ENCODE measurements at places on chromosomes 4 and X.

GRCh38 chr4:185774131-185774653, 37.8 kb downstream of the SORBS2 start:
- no peak for DNase-seq

DNA sequence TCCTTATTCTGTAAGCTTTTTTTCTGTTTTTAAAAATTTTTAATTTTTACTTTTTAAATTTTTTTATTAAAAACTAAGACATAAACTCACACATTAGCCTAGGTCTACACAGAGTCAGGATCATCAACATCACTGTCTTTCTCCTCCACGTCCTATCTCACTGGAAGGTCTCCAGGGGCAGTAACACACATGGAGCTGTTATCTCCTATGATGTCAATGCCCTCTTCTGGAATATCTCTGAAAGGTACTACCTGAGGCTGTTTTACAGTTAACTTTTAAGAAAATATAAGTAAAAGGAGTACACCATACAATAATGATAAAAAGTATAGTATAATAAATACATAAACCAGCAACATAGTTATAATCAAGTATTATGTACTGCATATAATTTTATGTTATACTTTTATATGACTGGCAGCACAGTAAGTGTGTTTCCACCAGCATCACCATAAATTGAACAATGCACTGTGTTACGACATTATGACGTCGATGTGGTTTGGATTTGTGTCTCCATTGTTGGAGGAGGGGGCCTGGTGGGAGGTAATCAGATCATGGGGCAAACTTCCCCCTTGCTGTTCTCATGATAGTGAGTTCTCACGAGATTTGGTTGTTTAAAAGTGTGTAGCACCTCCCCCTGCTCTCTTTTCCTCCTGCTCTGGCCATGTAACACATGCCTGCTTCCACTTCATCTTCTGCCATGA, 21.3 kb downstream of the IL15 start:
- DNase-seq, result no peak

DNA sequence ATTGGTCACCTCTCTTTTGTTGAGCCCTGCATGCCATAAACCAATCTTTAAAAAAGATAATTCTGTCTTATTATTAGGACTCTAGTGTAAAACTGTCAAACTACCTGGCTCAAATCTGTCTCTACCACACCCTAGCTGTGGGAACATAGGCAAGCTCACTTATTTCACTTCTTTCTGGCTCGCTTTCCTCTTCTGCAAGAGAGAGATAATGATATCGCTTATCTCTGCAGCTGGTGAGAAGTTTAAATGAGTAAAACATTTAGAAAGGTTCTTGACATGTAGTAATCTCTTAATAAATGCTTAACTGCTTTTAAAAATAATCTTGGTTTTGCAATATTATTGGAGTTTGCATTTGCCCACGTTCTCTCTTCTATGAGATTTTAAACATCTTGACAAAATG, 1109.2 kb downstream of the RAPGEF2 start:
- no peak for DNase-seq

DNA sequence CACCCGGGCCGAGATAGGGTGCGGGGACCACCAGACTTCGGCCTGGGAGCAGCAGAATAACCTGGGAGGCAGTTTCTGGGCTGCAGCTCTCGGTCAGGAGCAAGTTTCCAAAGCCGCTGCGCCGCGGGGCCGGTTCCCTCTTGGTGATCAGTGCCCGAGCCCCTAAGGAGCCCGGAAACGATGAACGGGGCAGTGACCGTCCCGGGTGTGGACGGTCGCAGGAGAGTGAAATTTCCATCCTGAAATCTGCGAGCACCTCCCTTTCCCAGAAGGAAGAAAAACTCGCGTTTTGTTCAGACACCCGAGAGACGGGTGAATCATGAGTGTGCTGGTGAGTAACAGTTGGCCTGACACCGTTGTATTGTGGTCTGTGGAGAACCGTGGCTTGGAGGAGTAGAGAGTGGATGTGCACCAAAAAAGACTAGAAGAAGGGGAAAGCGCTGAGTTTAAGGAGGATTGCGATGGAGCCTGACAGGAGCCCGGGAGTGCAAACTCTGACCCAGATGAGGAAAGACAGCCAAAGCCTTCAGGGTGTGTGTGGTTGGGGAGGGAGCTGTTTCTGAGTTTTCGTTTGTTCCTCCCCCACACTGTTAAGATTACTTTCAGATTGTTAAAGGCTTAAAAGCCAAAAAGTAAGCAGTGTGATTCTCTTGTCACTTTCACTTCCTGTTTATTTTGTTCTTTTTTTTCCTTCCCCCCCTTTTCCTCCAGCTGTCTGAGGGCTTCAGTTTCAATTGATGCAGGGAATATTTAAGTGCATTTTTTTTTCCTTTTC, 828 bp downstream of the MCUB start:
- no peak for DNase-seq

GRCh38 chr4:7598939-7599790, 164.4 kb upstream of the PSAPL1 start:
- peak; percentile 83 for DNase-seq

GRCh38 chr4:146269228-146269653, 54.9 kb downstream of the REELD1 start:
- no peak for DNase-seq

GRCh38 chr4:41290479-41290878, 33.8 kb downstream of the UCHL1 start:
- DNase-seq, result no peak

GRCh38 chr4:55080174-55080865, 45.1 kb downstream of the KDR start:
- DNase-seq, result no peak

DNA sequence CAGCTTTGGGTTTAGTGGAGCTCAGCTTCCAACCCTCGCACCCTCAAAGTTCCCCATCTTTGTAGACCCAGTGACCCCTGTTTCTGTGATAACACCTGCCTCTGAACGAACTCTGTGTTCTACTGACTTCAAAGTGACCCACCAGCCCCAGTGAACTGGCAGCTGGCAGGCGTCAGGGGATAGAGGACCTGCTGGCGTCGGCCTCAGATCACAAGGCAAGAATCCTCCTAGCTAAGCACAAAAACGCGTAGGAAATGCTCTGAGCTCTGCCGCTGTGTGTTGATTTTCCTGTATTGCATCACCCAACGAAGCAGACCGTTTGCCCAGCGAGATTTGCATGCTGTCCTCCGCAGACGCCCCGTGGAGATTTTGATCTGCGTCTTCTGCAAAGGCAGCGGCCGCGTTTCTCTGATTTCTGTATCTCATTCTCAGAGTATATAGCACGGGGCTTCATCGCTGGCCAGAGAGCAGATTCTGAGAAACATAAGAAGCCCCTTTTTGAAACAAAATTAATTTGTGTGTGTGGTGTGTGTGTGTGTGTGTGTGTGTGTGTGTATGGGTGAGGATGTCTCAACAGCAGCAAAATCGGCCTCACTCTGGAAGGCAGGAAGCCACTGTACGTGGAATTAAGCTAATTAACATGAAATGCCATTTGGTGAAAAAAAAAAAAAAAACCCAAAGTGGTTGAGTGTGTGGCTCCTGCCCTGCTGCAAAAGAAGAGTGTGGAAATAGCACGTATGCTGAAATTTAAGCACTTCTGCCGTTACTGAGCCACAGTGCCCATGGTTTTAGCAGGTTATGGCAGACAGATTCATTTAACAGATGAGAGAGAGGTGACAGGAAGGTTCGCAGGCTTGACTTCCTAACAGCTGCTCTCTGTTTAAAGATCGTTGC, 29.2 kb upstream of the ASMTL start:
- DNase-seq, result no peak

DNA sequence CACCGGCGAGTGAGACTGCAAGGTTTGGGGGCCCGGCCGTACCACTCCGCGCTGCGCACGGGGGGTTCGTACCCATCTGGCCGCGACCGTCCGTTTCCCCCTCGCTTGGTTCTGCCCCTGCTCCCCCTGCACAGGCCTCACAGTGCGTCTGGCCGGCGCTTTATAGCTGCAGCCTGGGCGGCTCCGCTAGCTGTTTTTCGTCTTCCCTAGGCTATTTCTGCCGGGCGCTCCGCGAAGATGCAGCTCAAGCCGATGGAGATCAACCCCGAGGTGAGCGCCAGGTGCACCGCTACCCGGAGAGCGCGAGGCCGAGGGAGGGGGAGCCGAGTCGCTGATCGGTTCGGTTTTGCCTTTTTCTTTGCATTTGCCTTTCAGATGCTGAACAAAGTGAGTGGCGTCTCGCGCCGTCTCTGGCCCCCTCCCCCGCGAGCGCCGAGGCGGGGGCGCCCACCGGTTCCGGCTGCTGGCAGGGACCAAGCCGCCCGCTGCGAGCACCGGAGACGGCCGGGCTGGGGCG, at the start of gene UCHL1:
TSS of gene UCHL1 (plus strand) at position 189 of the 517 bp plus-strand sequence. CDS start at position 238, 49 bp downstream.
- DNase-seq, result peak; percentile 98

DNA sequence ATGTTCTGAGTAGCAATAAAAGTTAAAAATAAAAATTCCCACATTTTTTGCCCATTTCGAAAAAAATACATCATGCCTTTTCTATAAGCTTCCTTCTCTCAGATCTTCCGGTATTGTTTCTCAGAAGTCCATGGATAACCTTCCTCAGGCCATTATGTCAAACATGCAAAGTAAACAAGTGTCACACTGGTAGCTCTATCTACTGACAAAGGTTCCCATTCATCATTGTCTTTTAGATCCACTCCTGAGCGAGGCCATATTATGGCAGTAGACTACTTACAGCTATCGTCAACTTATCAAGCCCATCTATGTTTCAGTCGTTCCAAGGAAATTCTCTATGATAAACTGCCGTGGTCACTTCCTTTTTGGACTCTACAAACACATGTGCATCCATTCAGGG, 1068.2 kb downstream of the GLUD2 start:
- no peak for DNase-seq

DNA sequence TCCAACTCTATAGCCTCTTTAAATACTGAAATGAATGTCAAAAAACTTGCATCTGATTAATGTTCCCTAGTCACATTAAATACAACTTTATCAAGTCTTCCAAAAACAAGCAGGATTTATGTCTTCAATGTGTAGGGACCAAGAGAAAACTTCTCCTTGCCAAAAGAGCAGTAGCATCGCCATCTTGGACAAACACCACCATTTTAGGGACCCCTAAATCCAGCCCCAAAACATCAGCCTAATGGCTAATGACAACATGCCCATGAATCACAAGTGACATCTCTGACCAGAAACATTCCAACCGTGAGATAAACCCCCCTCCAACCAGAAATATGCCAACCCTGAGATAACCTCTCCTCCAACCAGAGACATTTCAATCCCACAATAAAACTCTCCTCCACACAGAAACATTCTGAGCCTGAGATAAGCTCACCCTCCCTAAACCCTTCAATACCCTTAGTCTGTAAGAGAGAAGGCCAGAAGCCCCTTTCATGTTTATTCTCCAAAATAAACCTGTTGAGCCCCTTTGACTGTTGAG, 697.4 kb downstream of the TRAM1L1 start:
- DNase-seq, result no peak
